ENCODE measurements at places on chromosomes 3 and 15. TPM values are rescaled to one million over a fixed set of nuclear protein-coding genes. Genes with fewer than 3 reads are reported as not detected.
A peak's percentile ranks its signal among the peaks of the same experiment; 100 is the strongest.

DNA sequence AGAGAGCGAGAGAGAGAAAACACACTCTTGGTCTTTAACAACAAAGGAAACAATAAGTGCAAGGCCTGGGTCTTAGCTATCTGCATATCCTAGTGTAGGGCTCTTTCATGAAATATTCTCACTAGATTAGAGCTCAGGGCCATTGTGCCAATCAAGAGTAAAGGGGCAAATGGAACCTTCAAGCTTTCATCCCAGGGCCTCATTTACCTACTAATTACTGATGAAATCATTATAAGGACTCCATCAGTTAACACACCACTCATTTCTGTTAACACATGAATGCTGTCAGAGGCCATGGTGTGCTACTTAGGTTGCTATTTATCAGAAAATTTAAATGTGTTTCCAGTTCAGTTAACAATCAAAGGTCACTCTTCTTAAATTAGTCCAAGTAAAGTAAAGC is 597.8 kb downstream of the ROBO1 start:
- no peak for DNase-seq

DNA sequence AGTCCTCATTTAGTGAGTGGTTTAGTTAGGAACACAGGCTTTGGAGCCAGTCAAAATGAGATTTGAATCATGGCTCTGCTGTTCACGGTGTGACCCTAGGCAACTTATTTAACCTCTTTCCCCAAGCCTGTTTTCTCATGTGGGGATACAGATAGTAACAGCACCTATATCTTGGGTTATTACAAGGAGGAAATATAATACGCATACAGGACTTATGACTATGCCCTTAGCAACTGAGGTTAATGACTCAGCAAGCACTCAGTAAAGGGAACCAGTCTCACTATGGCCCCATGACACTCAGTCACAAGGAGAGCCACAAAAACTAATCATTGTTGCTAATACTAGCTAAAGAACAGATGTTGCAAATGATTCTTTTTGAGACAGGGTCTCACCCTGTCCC is 45.9 kb downstream of the SUMF1 start:
- DNase-seq, result peak; percentile 93

DNA sequence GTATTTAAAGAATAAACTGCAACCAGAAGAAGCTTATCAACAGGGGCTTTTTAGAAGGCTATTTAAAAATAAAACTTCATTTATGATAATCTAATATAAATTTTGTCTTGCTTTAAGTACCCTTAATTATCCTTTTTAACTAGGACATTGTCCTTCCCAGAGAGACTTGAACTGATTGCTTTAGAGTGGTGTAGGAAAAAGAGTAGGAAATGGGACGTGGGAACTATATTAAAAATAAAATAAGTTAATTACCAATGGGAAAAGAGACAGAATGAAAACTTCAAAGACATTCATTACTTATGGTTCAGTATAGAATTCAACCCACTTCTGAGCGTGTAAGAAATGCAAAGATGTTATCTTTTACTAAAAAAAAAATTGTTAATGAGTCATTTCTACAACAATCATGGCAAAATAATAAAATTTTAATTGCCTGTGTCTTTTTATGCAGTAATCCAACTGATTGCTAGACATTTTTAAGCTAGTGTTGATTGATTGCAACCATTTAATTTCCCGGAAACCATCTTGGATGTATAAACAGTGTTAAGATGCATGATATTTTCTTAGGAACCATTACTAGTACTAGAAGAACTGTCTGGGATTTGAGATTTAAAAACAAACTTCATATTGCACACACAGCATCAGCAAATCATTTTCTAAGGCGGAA is 298.8 kb upstream of the UMPS start:
- no peak for DNase-seq

- DNase-seq, result no peak
Measured at GRCh38 chr15:74122403-74123130, 7.8 kb upstream of the ISLR2 start.

DNA sequence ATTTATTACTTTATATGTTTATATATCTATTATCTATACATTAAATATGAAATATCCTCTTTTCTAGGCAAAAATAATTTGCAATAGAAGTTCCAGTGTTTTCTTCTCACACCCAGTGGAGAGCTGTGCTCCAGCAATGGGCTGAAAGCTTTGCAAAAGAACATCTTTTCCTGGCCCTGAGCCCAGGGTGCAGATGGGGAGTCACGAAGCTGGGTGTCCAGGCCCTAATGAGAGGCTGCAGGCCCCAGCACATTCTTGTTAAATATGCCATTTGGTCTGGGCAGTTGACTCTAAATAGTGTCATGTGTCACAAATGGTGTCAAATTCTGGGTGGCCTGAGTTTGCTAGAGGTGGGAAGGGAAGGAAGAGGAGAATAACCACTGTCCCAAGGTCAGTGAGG is 5.7 kb downstream of the NTRK3 start:
- no peak for DNase-seq

GRCh38 chr3:144957398-144958101 is 985.9 kb downstream of the DIPK2A start:
- DNase-seq, result no peak

GRCh38 chr15:88399021-88399685 is 68.0 kb downstream of the MRPL46 start:
- DNase-seq, result no peak

DNA sequence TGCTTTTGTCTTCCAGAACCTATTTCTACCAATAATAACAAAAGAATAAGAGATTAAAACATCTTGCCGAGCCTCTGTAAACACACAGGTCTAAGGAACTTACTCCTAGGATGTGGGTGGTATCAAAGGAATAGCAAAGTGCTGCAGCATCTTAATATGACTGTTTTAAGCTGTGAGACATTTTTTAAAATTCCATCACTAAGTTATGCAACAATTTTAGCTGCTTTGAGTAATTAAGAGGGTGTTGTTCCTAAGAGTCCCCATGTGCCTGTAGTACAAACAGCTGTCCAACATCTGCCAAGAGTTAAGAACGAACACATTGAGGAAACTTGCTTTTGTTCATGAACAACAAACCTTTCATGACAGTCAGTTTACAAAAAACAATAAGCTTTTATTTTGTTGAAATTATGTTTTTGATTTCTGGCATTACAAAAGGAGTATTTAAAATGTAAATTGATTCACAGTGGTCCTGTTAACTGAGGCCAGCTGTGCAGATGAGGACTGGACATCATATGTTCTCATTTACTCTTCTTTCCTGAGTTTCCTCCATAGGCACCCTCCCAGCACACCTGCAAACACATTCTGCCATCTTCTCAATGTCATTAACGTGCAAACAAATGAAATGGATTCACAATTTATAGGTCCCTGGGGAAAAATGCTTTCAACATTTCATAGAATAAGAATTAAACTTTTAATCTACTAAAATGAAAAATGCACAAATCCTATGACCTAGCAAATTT is 337.3 kb upstream of the ARHGEF26 start:
- DNase-seq, result no peak

GRCh38 chr3:136093771-136094170 is 102.4 kb downstream of the MSL2 start:
- DNase-seq, result no peak

GRCh38 chr3:125054449-125055329 is 1.1 kb downstream of the HEG1 start:
- peak; percentile 84 for DNase-seq

DNA sequence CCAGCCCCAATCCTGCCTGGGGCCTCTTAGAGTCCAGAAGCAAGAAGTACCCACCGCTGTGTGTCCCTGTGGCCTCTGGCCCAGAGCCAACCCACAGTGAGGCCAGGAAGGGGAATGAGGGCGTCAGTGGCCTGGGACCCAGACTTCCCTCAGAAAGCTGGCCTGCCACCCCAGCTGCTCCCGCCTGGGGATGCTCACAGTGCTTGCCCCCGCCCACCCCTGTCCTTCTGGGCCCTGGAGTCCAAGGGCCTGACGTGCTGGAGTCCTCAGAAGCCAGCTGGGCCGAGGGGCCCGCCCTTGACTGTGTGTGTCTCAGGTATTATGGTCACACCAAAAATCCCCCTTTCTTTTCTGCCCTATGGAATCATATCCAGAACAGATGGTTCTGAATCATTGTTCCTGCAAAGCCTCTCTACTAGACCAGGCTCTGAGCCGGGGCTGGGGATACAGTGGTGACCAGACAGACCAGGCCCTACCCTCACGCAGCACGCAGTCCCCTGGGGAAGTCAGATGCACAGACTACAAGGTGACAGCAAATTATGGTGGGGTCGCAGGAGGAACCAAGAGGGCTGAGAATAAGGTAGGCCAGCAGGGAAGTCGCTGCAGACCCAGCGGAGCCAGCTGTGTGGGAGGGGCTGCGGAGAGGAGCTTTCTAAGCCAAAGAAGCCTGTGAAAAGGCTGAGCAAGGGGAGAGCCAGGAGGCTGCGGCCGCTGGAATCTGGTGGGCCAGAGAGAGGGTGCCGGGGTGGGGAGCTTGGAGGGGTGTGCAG is 99.1 kb downstream of the VGLL4 start:
- DNase-seq, result no peak

DNA sequence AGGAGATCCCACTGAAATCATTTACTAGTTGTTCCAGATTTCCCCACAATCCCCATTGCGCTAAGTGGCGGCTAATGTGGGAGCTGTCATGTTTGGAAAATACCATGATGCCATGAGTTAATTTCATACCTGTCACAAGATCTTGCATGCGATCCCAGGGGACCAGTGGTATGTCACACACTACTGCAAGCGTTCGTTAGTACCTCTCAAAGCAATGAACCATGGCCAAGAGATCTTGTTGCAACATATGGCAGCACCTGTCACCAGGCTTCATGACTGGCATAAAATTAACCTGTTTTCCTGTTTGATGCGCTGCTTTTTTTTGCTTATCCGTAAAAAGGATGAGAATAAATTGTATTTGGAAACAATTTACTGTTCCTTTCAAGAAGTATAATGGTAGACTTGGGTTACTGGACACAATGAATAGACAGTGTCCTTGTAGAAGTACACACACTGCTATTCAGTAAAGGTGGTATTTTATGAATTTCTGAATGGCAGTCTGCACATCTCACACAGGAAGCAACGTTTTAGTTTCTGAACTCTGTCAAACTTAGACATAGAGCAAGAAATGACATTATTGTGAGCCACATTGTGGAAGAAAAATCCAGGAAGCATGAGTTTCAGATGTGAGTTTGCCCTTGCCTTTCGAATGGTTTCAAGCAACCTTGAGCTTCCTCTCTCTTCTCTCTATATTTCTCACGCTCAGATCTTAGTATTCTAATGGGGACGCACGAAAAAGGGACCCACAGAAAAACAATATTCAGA is 81.9 kb downstream of the CHL1 start:
- DNase-seq, result no peak

The ISLR gene
- not detected for total RNA-seq

The ZNF385D gene
- total RNA-seq, result 0.13 TPM

The SENP5 gene
- total RNA-seq, result 57.3 TPM

The STRIT1 gene
- not detected for total RNA-seq

The GPR15 gene
- not detected for total RNA-seq

Data from HT1080 (cell line).